Activated T-cell treated with anti-CD3 and anti-CD28 coated beads for 4 hours (primary cell): ENCODE measurements at places on chromosomes 3 and 15.
A peak's percentile ranks its signal among the peaks of the same experiment; 100 is the strongest.

DNA sequence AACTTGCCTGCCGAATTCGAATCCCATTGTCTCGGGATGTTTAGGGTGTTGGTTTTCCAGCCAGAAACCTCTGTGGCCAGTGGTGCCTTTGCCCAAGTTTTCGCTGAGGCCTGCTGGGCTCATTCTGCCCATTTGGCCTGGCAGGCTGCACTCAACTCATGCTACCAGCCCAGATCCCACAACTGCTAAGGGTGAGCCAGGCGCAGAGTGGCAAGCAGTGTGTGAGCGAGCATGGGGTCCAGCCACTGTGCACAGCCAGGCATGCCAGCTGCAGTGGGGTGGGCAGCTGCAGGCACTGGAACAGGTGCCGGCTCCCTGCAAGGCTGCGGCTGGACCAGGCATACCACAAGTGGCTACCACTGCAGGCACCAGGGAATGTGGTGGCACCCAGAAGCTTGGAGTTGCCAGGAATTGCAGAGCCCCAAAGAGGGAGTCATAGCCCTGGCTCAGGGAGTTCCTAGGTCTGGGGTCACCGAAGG, 151.4 kb upstream of the P2RY1 start:
- no peak for DNase-seq

GRCh38 chr3:22835041-22835440, 368.1 kb upstream of the UBE2E2 start:
- DNase-seq, result no peak

GRCh38 chr3:165855581-165855980, 18.4 kb upstream of the BCHE start:
- DNase-seq, result no peak

DNA sequence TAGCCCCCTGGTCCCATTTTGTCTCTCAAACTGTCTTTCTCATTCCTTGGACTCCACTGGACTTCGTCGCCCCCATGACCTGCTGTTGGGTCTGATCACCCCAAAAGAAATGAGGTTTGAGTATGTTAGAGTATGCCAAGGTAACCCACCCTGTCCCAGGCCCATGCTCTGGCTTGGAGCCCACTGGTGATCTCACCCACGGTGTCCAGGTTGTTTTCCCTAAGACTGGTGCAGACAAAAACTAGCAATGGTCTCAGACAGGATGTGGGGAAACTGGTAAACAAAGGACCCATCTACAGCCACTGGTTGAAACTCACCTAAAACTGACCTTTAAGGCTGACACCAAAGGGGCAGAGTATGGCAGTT, 38.9 kb downstream of the EFCAB12 start:
- no peak for DNase-seq

DNA sequence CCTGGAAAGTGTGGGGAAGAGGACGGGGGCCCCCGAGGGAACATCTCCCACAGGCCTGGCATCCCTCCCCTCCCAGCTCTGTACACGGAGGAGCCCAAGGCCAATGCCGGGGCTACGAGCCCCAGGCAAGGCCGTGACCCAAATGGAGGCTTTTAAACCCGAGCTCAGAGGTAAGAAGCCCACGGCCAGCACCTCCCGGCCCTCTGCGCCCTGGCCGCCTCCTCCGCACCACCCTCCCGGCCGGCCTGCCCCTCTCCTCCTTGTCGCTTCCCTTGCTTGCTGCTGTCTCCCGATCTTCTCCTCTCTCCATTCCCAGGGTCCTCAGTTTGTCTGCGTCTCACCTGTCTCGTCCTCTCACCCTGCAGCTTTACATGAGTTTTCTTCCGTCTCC, 1.3 kb downstream of the MUC4 start:
- no peak for DNase-seq

GRCh38 chr15:59993041-59993750, 10.9 kb upstream of the FOXB1 start:
- DNase-seq, result no peak

GRCh38 chr3:22982981-22983587, 220.0 kb upstream of the UBE2E2 start:
- DNase-seq, result no peak

GRCh38 chr3:69451594-69451993, 65.7 kb upstream of the FRMD4B start:
- no peak for DNase-seq

DNA sequence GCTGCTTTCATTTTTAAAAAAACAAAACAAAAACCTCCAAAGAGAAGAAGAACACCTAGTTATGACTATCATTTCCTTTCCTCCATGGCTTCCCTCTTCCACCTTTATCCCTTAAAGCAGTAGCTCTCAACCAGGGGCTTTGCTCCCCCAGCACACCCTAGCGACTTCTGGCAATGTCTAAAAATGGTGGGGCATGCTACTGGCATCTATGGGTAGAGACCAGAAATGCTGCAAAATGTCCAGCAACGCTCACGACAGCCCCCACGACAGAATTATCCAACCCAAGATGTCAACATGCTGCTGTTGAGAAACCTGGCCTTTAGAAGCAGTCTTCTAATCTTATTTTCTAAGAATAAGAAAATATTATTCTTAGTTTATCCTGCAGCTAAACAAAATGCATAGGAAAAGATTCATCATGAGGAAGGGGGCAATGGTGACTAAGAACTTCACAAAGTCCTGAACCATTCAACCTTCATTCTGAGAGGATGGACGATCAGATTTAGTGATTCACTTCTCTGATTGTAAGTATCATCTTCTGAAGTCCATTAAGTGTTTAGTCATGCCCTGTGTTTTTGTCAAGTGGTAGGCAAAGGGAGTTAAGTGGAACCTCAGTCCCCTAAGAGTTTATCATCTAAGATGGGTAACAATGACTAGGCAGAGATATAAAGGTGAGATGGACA, 81.7 kb downstream of the CCNL1 start:
- no peak for DNase-seq

GRCh38 chr3:107409365-107409764, 32.1 kb downstream of the CCDC54 start:
- DNase-seq, result no peak

DNA sequence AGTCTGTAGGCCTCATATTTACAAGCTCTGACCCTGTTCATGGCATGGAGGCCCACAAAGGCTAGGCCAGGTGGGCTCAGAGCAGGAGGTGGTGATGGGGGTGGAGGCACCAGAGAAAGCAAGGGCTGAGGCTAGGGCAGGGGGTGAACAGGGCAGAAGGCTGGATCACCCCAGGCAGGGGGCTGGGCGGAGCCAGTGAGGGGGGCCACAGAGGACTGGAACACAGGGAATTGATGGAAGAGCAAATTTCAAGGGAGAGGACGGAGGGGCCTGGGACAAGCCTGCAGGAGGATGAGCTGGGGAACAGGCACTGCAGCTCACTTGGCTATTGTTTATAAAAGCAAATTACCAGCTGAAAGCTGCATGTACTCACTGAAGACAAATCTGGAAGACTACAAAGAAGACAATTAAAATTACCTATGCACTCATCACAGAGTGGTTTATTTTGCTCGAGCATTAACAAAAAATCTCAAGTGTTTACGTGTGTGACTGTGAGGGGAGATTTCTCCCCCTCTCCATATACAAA, 11.0 kb downstream of the TNFAIP8L3 start:
- DNase-seq, result no peak

DNA sequence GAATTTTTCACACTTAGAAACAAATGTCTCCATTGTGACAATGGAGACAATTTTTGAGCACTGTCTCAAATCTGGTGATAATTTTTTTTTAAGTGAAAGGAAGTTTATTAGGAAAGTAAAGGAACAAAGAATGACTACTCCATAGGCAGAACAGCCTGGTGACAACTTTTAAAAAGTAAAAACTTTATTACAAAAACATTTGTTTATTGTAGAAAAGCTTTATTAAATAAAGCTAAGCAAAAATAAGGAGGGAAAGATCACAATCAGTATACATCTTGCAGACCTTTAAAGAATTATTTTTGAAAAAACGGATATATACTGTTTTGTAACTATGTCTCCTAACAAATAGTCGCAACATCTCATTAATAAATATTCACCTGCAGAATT, 688 bp upstream of the OXSM start:
- DNase-seq, result no peak

DNA sequence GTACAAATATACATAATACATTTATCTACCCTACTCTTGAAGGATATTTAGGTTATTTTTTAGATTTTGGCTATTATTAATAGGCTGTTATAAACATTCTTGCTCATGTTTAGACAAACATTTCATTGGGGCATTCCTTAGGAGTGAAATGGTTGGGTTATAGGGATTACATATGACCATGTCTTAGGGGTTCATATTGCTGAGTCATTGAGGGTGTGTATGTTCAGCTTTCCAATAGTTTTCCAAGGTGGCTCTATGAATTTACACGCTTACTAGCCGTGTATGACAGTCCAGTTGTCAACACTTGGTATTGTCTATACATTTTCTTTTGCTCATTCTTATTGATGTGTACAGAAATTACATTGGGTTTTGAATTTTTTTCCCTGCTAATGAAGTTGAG, 125.8 kb downstream of the OXSM start:
- DNase-seq, result no peak

DNA sequence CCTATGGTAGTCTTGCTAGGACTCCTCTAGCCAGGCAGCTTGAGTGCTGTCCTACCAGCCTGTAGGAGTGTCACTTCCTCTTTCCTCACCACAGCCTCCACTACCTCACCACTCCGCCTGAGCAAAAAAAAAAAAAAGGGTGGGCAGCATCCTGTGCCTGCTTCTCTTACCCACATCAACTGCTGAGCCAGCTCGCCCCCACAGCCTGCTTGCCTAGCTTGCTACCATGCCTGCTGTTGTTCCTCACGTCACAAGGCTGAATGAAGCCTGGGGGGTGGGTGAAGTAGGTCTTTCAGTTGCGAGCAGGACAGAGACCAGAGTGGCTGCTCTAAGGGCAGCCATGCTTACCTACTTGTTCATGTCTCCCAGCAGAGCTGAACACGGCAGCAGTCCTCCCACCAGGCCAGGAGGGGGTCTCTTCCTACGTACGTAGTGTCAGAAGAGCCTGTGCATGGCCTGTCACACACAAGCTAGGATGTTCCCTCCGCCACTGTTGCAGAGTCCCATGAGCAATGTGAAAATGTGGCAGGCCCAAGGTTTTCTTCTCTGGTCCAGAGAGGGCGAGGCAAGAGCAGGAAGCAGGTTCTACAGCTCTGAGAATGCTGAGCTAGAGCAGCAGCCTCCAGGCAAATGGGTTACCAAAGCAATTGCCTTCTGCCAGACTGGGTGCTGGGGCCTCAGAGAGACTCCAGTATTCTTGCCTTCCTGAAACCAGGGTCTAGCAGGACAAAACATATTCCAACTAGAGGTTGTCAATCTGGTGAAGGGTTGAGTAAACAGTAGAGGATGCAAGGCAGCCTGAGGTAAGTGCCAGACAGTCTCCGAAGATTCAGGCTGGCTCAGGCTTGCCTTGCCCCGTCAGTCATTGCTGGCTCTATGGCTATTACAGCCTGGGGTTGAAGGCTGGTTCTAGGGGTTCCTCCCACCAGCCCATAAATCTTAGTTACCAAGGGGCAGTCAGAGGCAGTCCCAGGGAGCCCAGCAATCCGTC, 8.1 kb downstream of the PPM1M start:
- DNase-seq, result peak; percentile 78

DNA sequence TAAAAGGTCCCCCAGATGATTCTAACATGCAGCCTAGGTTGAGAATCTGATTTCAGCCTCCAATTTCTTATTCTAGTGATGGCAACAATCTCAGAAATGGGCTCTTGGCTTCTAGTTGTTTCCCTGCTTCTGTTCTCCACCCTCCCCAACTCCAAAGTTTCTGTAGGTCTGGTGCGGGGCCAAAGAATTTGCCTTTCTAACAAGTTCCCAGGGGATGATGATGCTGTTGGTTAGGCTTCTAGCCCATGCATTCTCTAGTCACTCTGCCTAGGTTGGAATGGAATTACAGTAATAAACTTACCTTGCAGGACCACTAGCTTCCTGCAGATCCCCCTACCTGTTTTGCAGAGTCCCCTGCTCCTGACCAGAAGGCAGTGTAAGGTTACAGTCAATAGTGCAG, 103.2 kb upstream of the PPP2R3A start:
- no peak for DNase-seq

DNA sequence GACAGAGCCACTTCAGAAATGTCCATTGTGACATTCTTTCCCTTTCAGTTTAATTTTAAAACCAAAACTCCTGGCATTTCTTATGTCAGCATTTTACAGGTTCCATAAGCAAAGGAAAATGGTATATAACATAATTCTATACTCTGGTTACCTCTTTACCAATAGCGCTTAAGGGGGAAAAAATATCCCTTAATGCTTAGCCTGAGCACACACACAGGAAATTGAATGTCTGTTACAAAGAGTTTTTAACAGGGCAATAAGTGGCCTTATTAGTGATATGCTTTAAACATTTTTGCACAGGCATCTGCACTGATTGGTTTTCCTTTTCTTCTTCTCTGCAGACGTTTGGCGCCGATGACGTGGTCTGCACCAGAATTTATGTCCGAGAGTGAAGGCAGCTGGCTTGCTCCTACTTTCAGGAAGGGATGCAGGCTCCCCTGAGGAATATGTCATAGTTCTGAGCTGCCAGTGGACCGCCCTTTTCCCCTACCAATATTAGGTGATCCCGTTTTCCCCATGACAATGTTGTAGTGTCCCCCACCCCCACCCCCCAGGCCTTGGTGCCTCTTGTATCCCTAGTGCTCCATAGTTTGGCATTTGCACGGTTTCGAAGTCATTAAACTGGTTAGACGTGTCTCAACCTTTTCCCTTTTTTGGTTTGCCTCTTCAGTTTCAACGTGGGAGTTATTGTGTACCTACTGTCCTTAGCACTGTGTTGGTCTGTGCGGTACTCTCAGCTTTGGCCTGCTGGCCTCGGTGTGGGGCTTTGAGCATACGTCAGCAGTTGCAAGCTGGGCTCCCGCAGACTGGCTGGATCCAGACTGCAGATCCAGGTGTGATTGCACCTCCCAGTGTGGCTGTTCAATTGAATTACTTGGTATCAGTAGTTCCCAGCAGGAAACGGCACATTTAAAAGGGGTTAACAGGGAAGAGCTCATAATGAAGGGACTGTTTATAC, 7.7 kb downstream of the CRABP1 start:
- no peak for DNase-seq

- no peak for DNase-seq
These were observed 1001.1 kb upstream of the EPHA6 start for GRCh38 chr3:95813244-95813643.

GRCh38 chr15:45168286-45168685, 19.5 kb downstream of the SHF start:
- no peak for DNase-seq

DNA sequence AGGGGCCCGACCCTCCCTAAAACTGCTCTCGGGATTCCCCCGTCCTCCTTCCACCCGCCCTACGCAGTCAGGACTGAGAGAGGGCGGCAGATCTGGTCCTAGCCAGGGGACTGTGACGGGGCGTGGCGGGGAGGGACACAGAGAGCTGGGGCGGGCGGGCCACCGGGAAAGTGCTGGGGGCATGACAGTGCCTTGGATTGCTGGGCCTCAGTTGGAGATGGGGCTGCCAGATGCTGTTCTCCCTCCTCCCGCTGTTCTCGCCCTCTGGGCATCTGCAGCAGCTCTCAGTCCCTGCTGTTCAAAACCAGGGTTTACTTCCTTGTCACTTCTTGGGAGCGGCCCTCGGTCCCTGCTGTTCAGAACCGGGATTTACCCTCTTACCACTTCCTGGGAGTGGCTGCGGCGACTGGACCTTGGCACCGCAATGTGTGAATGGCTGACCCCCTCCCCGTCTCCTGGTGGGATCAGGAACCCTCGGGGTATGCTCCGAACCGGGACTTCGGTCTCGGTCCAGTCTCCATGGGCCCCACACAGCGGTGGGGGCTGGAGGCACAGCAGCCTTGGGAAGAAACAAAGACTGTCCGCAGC, 1.8 kb upstream of the RPP25 start:
- DNase-seq, result no peak

- DNase-seq, result no peak
These were observed 87.8 kb upstream of the CTDSPL start for GRCh38 chr3:37773911-37774310.
